ENCODE measurements at places on chromosomes 6 and 20. TPM values are rescaled to one million over a fixed set of nuclear protein-coding genes. Genes with fewer than 3 reads are reported as not detected.

Gene MEI4
- total RNA-seq = 0.65 TPM

Gene SLC26A8
- not detected for total RNA-seq

Gene C6orf52
- total RNA-seq = 0.49 TPM

- no peak for DNase-seq
Measured at GRCh38 chr6:71338540-71339316, 50.1 kb downstream of the OGFRL1 start.

GRCh38 chr20:53503517-53503919 lies 90.1 kb downstream of the ZNF217 start:
- no peak for DNase-seq

GRCh38 chr6:104788400-104788799 lies 71.3 kb downstream of the HACE1 start:
- no peak for DNase-seq

Gene TGM3
- not detected for total RNA-seq

DNA sequence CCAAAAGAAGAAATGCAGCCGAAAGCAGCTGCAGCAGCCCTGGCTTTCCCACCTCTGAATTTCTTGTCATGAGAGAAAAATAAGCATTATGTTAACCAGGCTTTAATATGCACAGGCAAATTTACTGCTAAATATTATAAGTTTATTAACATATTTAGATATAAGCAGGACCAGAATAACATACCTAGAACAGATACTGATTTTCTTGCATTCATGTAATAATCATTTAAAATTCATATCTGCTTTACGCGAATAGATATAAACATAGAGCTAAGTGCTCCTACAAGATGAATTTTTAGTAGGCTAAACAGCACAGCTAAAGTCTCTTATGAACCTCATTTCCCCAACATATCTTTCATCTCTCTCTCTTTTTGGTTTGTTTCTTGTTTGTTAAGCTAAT lies 14.7 kb downstream of the CD93 start:
- no peak for DNase-seq

DNA sequence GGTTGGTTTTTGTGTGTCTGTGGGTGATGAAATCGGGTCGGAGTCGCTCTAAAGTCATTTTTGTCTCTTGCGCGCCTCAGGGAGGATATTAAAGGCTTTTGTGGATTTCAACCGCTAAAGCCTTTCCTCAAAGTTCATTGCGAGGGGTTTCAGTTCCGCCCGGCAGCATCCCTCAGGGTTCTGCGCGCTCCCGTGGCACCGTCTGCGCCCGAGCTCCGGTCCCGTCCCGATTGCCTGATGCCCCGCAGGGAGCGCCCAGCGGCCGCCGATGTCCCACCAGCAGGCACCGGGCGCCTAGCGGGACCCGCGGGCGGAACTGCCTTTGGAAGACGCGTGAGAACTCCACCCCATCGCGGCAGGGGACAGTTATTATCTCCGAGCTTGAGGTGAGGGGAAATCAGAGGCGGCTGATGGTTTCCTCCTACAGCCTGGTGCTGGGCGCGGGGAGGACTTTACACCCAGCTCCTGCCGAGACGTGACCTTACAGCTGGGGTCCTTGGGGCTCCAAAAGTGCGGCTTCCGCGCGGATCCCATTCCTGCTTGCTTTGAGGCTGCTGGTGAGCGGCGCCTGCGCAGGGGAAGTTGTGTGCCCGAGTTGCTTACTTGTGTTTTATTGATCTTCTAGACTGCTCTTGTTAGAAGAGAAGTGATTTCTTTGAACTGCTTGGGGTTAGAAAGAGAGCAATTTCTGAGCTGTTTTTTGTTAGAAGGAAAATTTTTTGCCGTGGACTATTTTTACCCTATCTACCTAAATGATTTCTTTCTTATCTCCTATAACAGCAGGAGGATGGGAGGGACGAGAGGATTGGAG lies 27.1 kb downstream of the ULBP1 start:
- DNase-seq = no peak

DNA sequence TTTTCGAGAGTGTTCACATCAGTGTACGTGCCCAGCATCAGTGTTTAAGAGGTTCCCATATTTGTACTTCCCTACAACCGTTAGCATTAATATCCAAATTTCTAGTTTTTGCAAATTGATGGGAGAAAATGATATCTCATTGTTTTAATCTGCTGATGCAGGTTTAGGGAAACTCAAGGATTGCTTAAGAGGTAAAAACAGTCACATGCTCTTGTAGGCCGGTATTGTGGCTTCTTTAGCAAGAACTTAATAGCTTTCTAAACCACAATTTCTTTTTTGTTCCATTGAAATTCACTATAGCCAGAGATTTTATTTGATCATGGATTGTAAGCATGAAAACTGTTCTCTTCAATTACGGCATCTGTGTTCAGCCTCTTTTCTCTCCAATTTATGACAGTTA lies 29.5 kb downstream of the BEND6 start:
- no peak for DNase-seq

Gene SLC17A2
- not detected for total RNA-seq

- DNase-seq = no peak
Measured at GRCh38 chr6:85405175-85405852, 44.6 kb upstream of the NT5E start.

GRCh38 chr20:13268953-13269352 lies 47.9 kb downstream of the ISM1 start:
- no peak for DNase-seq

DNA sequence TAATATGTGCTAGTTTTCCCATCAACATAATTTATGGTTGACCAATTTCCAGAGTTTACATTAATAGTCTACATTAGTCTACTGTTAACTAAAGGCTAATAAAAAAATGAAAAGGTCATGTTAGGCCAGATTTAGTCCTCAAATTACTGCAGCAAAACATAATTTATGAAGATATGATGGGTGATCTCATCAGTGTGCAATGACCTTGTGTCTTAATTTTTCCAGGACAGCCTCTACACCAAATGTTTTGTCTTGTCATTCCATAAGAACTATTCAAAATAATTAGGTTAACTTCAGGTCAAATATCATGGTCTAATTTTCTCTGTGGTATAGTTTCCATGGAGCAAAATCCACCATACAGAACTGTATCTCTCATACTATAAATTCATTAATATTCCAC lies 234.2 kb downstream of the COL12A1 start:
- no peak for DNase-seq

DNA sequence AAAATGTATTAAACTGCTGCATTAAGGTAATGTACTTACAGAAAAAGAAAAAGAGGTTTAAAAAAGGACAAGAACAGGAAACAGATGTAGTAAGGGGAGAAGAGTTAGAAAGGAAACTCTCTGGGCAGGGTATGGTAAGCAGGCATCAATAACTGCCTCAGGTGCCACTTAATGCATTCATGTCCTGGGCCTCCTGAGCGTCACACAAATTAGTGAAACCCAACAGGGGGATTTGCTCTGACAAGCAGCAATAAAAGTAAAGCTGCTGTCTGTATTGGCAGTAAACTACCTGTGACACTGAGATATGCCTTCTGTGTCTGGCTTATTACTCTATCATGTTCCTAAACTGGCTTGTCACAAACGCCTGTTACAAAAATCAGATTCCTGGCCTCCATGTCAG lies 1.5 kb upstream of the EFHC1 start:
- no peak for DNase-seq

DNA sequence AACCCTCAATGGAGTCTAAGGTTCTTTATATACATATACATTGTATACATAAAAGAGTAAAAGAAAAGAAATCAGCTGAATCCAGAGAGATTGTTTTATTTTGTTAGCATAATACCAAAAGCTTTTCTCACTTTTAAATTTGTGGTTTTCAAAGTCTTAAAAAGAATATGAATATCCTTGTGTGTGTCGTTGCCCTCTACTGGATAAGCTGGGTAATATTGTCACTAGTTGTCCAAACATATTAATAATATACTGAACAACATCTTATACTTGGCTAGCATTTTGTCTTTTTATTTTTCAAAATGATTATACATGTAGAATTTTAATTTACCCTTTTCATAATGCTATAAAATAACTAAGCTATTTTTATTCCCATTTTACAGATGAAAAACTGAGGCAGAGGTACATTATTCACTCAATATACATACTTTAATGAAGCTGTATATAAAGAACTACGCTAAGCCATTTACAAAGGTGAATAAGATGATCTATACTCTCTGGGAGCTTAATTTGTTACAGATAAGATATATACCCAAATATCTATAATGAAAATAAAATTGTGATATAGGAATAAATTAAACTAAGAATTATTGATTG lies 531.7 kb downstream of the TFAP2B start:
- DNase-seq = no peak

Measured in Right ventricle myocardium inferior (tissue), 1 donor.